Activated CD4-positive, alpha-beta T cell treated with anti-CD3 and anti-CD28 coated beads, Interleukin-2, Interleukin-4, amounts not matched to agents 100 ng/mL and 50 ng/mL, durations not matched to agents 16 hours and 8 hours (primary cell): ENCODE measurements at places on chromosomes 12 and 14.

GRCh38 chr12:130805635-130806034 lies 33.4 kb downstream of the STX2 start:
- no peak for DNase-seq

DNA sequence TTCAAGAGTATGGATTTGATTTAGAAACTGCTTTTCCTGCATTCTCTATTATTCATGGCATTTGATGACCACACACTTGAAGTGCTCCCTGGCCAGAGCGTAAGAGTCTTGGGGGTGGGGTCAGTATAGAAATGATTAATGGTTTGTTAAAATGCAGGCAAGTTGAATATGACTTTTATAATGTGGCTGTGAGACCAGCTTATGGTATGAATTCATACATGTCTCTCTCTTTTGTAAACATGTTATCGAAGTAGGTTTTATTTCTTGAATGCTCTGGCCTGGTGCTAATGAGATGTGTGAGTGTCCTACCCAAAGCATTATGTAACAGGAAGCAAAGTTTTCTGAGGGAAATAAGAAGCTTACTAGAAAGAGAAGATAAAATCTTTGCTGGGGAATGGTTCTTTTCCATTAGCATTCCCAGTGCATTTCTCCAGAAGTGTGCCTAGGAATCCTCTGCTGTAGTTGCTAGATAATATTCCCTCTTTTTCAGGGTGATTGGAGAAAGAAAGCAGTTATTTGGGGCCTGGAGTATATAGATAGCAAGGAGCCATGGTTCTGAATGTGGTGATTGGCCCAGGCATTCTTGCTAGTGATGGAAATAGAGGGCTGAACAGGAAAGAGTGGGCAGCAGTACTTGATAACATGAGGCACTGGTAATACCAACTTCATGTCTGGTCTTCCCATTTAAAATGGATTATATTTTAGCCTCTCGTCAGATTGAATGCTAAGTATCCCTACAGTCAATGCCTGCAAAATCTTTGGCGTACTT lies 289.7 kb downstream of the RAD51B start:
- no peak for DNase-seq

DNA sequence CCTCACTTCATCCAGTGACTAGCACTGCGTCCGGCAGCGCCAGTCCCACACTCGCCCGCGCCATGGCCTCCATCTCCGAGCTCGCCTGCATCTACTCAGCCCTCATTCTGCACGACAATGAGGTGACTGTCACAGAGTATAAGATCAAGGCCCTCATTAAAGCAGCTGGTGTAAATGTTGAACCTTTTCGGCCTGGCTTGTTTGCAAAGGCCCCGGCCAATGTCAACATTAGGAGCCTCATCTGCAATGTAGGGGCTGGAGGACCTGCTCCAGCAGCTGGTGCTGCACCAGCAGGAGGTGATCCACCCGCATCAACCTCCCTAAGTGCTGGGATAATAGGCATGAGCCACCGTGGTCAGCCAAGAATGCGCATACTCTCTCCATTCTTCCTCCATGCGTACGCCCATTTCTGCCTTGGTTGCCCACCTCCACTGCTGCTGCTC lies 59.9 kb downstream of the IRF2BPL start:
- no peak for DNase-seq

DNA sequence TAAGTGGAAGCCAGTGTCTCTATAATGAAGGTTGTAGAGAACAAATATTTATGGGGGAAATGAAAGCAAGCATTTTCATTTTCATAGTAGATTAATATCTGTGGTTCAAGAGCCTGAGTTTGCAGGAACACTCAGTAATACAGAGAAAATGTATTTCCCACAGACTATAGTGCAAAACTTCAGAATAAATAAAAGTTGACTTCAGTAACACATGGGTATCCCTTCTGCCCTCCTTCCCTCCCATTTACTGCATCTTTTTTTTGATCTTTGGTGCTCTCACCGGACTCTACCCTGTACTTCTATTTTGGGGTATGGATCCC lies 75.3 kb upstream of the AMN1 start:
- DNase-seq = peak; percentile 66

DNA sequence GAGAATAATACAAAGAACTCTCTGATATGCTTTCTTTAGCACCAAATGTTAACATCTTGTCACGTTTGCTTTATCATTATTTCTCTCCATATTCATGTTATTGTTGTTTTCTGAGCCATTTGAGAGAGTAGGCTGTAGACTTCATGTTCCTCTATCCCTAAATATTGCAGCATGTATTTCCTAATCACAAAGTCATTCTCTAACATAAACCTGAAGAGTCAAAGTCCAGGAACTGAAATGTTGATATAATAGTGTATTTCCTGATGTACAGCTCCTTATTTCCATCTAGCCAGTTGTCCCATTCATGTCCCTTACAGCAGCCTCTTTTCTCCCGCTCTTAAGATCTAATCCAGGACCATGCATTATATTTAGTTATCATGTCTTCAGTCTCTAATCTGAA lies 72.8 kb downstream of the SPATS2 start:
- no peak for DNase-seq

DNA sequence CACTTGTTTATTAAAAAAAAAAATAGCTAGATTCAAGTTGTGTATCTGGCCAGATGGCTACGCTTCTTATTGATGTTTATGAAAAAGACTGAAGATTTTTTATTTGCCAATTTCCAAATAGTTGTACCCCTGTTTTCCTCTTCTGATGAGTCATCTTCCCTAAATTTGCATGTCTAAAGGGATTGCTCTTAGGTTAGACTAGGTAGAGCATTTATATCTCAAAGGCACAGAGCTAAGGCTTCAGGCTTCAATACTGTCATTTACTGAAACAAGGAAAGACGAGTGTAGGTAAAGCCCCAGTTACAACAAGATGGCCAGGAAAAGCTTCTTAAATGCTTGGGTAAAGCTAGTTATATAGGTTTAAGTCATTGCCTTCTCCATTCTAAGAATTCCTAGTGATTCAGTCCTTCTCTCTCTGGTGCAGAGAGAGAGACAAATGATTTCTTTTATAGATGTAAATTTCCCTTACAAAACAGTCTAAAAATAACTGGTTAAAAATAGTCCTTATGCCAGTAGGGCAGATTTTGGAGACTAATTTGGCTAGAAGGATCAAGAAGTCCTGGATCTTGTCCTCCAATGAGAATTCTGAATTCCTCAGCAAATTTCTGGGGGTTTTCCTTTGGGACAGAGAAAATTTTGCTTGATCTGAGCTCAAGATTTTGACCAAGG lies 26.1 kb downstream of the LEMD3 start:
- no peak for DNase-seq

DNA sequence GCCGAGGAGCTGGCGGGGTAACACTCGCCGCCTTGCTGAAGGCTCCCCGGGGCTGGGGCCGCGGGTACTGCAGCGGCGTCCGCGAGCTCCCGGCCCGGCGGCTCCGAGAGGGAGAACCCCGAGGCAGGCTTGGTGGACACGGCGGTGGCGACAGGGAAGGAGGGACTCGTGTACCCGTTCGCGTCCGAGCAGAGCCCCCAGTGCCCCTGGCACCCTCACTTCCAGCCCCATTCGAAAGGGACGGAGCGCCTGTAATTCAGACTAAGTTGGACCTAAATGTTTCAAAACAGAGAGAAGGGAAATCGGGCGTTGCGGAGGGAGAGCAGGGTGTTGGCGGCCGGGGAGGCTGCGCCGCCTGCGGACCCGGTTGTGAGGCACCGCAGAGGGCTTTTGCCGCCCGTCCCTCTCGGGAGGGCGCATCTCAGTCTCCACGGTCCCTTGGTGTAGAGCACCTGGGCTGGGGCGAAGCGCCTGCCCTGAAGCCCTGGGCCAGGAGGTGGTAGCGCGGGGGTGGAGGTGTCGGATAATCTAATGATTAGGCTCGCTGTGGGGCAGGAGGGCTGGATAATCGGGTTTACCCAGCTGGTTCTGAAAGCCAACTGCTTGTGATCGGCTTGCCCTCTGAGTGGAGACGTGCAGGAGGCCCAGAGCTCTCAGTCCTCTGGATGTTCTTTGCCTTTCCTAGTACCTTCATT lies 771 bp downstream of the DAAM1 start:
- DNase-seq = peak; percentile 8

- DNase-seq = no peak
Measured at GRCh38 chr12:14975457-14975856, 2.6 kb downstream of the PDE6H start.

DNA sequence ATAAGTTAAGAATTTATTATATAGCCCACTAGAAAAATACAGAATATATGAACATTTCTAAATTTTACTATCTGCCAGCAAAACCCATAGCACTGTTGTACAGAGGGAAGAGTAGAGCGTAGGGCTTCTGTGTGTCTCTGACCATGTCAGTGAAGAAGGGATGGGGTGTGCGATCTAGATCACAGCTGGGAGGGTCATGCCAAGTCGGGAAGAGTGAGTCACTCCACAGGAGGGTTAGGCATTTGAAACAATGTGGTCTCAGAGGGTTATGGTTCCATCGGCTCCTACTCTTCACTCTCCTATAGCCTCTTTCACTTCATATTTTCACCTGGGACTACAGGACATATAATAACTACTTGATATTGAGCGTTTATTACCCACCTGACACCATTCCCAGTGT lies 185.1 kb upstream of the DDHD1 start:
- no peak for DNase-seq

DNA sequence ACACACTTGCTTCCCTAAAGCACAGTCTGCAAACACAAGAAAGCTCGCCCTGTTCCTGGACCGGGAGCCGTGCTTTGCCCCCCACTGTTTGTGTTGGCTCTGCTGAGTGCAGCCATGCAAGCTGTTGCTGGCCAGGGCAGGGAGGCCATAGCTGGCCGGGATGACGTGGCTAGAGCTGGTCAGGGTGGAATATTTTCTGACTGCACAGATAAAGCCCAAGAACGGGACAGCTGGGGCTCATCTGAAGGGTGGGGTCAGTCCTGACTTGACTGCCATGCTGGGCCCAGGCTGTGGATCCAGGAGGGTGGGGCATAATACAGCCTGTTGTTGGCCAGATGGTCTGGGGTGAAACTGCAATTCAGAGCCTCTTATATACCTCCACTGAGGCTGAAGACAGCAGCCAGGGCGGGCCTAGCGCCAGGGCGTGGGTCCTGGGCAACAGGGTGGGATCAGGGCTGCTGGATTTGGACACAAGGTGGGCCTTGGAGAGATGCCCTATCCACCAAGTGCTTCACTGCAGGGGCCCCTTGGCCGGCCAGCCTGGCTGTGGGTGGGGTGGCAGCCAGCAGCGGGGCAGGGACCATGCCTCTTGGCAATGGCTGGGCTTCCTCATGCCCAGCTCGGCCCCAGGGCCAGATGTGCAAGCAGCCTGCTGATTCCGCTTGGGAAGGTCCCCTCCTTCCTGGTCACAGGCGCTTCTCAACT lies 14.8 kb downstream of the KMT5A start:
- DNase-seq = no peak

- no peak for DNase-seq
Measured at GRCh38 chr12:52522346-52523011, 2.3 kb upstream of the KRT5 start.

GRCh38 chr12:124368421-124369032 lies 73.6 kb downstream of the RFLNA start:
- DNase-seq = no peak

GRCh38 chr14:98323836-98324235 lies 948.2 kb downstream of the BCL11B start:
- DNase-seq = no peak

GRCh38 chr12:1877169-1877878 lies 41.1 kb downstream of the CACNA2D4 start:
- DNase-seq = no peak

DNA sequence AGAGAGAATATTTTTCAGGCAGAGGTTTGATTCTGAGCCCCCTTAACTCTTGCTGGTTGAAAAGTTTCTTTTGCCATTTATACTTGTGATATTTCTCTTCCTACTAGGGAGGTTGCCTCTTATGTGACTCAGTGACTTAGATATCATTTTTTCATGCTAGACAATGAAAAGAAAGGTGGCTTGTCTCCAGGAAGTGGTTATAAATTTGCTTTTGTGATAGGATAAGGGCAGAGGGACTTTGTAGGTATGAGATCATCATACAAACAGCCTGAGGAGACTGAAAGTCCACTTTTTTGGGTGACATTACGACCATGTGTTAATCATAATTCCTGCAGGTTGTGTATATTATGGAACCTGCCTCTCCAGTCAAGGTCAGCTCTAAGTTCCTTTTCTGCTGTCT lies 35.8 kb downstream of the ACSM4 start:
- DNase-seq = no peak

DNA sequence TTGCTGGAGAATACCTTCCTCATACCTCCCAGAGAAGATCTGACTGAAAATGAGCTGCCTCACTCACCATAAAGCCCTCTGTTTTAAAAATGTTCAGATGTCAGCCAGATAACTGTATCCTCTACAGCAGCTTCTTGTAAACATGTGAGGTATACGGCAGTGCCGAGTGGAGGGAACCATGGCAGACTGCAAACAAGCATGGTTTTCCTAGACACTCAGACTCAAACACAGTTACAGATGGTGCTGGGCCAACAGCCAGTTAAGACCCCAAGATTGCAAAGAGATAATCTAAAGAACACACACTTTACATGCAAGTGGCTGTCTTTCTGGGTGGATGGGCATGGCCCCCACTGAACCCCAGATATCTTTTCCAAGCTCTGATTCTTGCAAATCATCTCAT lies 16.6 kb upstream of the CCDC177 start:
- no peak for DNase-seq

GRCh38 chr12:68623059-68623458 lies 12.4 kb downstream of the RAP1B start:
- no peak for DNase-seq

- DNase-seq = no peak
Measured at GRCh38 chr14:52950898-52951680, at the start of gene FERMT2. TSS of gene FERMT2 (minus strand) at chr14:52951050. CDS start at chr14:52950568, 482 bp downstream.

DNA sequence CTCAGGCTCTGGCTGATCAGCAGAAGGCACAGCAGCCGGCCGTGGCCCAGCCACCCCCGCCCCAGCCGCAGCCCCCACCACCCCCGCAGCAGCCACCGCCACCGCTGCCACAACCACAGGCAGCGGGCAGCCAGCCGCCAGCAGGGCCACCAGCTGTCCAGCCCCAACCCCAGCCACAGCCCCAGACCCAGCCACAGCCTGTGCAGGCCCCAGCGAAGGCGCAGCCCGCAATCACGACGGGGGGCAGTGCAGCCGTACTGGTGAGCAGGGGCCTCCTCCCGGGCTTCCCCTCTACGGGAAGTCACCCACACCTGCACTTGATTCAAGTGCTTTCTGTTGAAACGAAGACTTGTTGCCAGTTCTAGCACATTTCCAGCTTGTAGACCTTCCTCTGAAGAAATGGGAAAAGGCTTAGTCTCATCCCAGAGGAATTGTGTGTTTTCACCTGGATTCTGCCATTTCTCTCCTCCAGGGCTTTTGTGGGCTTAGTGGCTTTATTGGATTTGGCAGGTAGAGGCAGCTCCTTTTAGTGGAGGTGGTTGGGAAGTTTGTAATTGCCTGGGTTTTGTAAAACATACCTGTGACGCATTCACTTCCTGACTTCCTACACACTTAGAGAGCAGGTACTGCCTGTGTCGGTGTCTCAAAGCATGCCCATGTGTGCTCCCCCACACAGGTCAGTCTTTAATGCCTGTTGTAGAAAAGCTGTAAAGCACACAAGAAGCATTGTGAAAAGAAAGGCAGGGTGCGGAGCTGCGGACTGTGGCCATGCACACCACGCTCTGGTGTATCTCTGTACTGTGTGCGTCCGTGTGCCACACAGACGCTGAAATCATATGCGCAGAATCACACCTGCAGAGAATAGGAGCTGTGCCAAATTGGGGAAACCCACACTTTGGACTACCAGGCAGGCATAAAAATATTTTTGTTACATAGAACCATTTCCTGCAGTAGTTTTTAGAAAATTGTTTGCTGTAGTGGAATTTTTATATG lies 90.5 kb downstream of the DDX51 start:
- DNase-seq = no peak
